Ureter (tissue), 1 donor: ENCODE measurements at places on chromosomes 16 and 17. TPM values are rescaled to one million over a fixed set of nuclear protein-coding genes. Genes with fewer than 3 reads are reported as not detected.

The SLC47A1 gene
- 2.0 TPM for total RNA-seq

DNA sequence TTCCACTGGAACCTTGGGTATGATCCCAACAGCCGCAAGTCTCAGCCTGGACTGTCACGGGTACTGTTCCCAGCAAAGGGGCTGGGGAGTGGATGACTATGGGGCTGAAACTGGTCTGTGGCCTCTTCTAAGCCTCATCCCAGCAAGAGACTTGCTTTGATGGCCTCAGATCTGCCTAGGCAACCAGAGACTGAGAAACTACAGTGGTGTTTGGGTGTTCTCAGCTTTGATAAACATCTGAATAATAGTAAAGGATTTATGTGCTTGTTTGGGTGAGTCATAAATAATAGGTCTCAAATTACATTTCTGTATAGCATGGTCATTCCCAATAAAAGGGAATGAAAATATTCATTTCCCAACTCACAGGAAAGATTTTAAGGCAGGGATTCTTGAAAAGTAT, 30.2 kb upstream of the ULK2 start:
- DNase-seq = no peak

The ENPP7 gene
- total RNA-seq = 0.18 TPM

DNA sequence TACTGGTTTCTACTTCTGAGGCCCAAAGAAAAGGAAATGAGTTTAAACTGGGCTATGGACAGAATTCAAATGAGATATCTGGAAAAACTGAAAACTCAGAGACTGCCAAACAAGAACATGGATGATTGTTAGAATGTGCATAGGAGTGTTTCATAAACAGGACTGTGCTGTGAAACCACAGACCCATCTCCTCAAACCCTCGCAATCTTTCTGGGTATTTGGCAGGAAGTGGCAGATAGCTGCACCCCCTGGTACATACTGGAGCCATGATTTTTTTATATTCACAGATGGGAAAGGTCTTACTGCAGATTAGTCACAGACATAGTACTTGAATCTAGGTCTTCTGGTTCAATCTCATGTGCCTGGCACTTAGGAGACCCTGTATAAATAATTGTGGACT, 145.0 kb downstream of the CCDC182 start:
- DNase-seq = no peak

The NDUFB10 gene
- 97.5 TPM for total RNA-seq

GRCh38 chr16:88063211-88063773, 112.1 kb downstream of the BANP start:
- DNase-seq = peak; percentile 62

- DNase-seq = no peak
Observed at GRCh38 chr17:77873500-77874302, 84.8 kb upstream of the TNRC6C start.

The CDRT15 gene
- total RNA-seq = not detected

GRCh38 chr16:87618216-87618615, 15.9 kb downstream of the JPH3 start:
- DNase-seq = no peak

The MYO19 gene
- total RNA-seq = 93.7 TPM

- DNase-seq = no peak
Observed at GRCh38 chr16:77987810-77988209, 34.5 kb upstream of the CLEC3A start.

DNA sequence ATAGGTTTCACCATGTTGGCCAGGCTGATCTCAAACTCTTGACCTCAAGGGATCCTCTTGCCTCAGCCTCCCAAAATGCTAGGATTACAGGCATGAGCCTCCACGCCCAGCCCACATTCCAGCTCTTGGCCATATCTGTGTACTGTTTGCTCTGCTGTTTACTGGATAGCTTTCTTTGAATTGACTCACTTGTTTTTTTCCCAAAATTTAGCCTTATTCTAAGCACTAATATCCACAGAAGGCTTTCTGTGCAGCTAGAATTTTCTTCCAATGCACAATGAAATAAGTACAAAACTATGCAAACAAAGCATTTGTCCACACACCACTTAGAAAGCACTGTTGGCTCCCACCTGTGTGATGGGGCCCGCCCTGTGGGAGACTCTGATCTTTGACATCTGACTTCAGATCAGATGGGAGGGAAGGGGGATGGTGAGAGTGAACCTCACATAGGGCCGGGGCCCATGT, 72.2 kb downstream of the CLEC16A start:
- DNase-seq = no peak

The HEATR9 gene
- 0.21 TPM for total RNA-seq

The TCAP gene
- total RNA-seq = 0.81 TPM

DNA sequence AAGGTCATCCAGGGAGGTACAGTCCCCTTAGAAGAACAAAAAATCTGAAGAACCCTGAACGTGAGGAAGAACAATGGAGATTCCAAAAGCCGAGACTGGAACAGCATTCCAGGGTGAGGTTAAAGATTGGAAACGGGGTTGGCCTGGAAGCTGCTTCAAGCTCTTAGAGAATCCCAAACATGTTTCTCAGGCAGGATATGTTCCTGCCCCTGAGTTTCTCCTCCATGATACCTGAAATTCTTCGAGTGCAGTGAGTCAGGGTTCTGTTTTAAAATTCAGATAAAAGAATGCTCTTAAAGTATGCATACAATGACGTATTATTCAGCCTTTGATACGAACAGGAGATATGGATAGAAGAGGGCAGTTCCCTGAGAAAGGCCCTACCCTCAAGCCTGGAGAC, 293.1 kb downstream of the HS3ST3B1 start:
- DNase-seq = no peak

DNA sequence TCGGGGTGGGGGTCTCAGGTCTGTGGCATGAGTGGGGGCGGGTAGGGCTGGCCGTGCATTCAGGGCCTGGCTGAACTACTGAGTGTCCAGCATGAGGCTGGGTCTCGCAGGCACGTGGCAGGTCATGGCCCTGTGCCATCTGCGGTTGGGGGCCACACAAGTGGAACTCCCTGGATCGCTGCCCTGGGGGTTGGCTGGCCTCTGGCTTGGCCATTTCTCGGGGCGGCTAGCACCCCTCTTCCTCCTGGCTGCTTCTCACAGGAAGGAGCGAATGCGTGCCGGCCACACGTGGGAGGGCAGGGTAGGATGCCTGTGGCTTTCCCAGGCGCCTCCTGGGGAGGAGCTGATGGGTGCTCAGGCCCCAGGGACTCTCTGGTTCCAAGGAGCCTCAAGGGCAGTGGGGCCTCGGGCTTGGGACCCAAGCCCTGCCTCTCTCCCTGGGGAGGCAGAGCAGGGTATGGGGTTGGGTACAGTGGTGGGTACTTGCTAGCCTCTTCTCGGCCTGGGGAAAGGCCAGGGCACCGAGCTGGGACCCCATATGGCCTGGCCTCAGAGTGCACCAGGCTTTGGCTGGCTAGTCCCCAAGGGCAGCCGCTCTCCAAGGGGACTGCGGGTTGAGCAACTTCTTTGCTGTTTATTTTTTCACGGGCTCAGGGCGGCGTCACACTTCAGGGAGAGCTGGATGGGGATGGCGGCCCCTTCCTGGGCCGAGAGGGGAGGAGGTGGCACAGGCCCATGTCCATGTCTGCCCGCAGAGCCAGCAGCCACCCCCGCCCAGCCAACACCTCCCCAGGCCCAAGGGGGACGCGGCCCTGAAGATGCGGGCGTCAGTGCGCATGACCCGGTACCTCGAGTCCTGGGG, 37.5 kb downstream of the ADCY7 start:
- DNase-seq = peak; percentile 59

DNA sequence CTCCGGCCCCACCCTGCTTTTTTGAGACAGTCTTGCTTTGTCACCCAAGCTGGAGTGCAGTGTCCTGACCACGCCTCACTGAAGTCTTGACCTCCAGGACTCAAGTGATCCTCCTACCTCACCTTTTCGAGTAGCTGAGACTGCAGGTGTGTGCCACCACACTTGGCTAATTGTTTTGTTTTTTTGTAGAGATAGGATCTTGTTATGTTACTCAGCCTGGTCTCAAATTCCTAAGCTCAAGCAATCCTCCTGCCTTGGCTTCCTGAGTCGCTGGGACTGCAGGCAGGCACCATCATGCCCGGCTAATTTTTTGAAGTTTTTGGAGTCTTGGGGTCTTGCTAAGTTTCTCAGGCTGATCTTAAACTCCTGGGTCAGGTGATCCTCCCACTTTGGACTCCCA, 206.7 kb downstream of the SHISA9 start:
- DNase-seq = no peak

The CACNG5 gene
- total RNA-seq = not detected

The HAS3 gene
- 58.9 TPM for total RNA-seq

- no peak for DNase-seq
Observed at GRCh38 chr17:63116228-63116627, 150.2 kb downstream of the TANC2 start.

The PRAC1 gene
- not detected for total RNA-seq

The MYH2 gene
- total RNA-seq = 0.78 TPM

The CTRB2 gene
- total RNA-seq = not detected

The C16orf96 gene
- not detected for total RNA-seq

DNA sequence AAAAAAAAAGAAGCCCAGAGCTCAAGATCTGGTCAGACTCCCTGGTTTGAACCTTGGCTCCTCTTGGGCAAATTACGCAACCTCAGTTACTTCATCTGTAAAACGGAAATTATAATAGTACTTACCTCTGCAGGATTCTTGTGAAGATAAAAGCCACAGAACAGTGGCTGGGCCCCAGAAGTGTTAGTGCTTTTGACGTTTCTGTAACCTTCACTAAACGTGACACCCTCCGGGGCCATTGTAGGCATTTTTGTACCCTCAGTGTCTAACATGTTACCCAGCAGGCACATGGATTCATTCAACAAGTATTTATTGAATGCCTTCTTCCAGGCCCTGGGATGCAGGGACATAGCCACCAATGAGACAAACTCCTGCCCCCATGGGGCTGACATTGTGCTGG, 58.0 kb downstream of the PITPNC1 start:
- DNase-seq = no peak

- DNase-seq = no peak
Observed at GRCh38 chr16:85004587-85005205, 6.6 kb downstream of the ZDHHC7 start.

DNA sequence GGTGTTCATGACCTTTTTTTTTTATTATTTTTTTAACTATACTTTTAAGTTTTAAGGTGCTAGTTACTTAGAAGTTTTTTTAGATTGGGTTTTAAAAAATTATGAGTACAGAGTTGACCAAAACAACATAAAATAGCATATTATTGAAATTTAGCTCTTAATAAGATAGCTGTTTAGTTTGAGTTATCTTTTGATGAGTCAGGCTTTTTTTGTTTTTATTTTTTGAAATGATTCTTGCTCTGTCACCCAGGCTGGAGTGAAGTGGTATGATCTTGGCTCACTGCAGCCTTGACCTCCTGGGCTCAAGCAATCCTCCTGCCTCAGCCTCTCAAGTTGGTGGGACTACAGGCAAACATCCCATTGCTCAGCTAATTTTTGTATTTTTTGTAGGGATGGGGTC, 13.6 kb downstream of the ZNF750 start:
- DNase-seq = no peak

DNA sequence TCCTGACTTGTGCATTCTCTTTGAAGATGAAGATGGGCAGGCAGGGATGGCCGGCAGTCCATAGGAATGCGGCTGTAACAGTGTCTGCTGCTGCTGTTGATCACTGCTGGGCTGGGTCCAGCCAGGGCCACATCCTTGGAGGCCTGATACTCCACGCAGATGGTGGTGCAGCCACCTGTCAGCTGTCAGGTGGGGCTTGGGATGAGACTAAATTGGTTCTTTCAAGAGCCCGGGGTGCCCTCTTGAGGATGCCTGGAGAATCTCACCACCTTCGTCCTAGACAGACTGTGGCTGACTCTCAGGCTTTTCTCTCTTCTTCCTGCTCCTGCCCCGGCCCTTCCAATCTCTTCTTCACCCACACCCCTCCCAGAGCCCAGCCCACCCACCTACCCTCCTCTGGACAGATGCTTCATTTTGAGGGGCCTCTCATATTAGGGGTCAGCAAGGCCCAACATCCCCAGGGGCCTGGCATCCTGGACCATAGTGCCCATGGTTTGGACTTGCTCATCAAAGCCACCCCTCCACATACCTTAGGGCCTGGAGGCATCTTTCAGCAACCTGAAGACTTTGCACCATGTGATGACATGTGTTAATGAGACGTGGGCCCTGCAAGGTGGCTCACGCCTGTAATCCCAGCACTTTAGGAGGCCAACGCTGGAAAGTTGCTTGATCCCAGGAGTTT, 19.1 kb downstream of the OSBPL7 start:
- DNase-seq = peak; percentile 47

DNA sequence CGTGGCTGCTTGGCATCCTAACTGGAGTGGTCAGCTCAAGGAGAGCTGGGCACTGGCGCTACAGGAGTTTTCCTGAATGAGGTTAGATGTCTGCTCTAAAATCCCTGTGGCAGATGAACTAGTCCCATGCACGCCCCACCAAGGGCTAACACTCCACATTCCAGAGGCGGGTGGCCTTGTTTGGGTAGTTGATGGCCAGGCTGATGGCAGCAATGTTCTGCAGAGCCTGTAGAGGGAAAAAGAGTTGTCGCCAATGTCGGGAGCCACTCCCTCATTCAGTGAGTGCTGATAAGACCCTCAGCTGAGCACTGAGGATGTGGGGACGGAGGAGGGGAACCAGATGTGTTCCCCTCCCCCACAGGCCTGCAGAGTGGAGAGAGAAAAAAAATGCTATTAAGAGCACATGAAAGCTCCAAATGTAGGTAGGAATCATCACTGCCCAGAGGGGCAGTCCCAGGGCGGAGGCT, 42.5 kb upstream of the ATP2A3 start:
- no peak for DNase-seq

The OTOP2 gene
- total RNA-seq = not detected

GRCh38 chr17:79897243-79898063, 58.2 kb upstream of the CBX4 start:
- no peak for DNase-seq

The HBQ1 gene
- total RNA-seq = not detected

The KRTAP1-1 gene
- total RNA-seq = not detected

The KLHL10 gene
- 0.44 TPM for total RNA-seq

The AATK gene
- 3.4 TPM for total RNA-seq

- DNase-seq = no peak
Observed at GRCh38 chr16:10165643-10166042, 16.6 kb downstream of the GRIN2A start.

The OVCA2 gene
- 39.5 TPM for total RNA-seq

DNA sequence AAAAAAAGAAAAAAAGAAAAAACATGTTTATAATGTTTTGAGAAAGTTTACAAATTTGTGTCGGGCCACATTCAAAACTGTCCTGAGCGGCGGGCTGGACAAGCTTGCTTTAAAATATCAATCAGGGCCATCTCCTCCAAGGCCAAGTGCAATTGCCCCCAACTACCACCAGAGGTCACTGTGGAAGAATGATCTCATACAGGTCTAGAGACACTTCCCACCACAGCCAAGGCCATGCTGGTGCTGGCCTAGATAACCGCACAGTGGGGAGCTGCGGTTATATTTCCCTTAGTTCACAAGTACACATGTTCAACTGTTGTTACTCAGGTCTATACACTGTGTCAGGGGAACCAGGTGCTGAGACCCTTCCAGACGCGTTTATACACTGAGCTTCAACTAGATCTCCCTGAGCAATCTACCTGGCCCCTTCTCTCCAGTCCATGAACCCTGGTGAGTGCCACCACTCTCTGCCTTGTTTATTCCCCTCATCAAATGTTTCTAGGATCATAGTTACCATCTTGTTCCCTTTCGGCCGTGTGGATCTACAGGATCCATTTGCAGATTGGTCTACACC, 83.8 kb upstream of the CCL2 start:
- peak; percentile 58 for DNase-seq

The RNF112 gene
- total RNA-seq = 20.7 TPM

- DNase-seq = no peak
Observed at GRCh38 chr17:57701124-57701523, 44.0 kb downstream of the CCDC182 start.

GRCh38 chr16:80962879-80963278, 43.8 kb downstream of the CMC2 start:
- DNase-seq = no peak

GRCh38 chr17:17403899-17404576, 72.8 kb upstream of the MED9 start:
- DNase-seq = no peak
